CMK (cell line): ENCODE measurements at places on chromosomes 3 and 15.
A peak's percentile ranks its signal among the peaks of the same experiment; 100 is the strongest.

DNA sequence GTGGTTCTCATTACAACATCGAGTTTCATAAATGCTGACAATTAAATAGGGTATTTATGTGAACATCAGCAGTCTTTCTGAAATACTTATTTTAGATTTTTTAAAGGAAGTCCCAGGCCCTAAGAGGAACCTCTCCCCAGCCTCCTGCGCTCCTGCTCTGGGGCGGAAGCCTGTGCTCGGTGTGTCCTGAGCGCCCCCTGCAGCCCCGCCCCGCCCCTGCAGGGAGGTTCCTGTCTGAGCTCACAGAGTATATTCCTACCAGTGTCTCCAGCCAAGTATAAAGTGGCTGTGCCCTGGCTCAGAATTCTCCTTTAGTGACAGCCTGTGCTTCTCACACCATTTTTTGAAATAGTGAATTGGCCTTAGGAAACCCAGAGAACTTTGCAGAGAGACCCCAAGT lies 567.9 kb downstream of the GOLGA6L6 start:
- DNase-seq: no peak

- no peak for DNase-seq
Observed at GRCh38 chr15:89665449-89666181, 10.3 kb upstream of the KIF7 start.

GRCh38 chr15:41971089-41971894 lies 1.1 kb downstream of the EHD4 start:
- DNase-seq: no peak

DNA sequence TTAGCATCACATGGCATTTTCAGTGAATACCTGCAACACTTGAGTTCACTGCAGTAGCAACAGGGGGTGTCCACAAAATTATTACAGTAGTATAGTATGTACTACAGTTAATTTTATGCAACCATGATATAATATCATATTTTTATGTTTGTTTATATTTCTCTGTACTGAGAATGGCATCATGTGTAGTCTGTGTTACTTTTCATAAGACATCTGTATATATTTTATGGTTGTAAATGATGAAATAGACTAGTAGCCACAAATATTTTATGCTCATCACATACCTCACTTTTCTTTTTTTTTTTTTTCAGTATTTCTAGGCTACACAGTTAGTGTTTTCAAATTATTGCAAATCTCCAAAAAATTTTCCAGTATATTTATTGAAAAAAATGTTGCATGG lies 22.4 kb downstream of the PHLDB2 start:
- DNase-seq: no peak

DNA sequence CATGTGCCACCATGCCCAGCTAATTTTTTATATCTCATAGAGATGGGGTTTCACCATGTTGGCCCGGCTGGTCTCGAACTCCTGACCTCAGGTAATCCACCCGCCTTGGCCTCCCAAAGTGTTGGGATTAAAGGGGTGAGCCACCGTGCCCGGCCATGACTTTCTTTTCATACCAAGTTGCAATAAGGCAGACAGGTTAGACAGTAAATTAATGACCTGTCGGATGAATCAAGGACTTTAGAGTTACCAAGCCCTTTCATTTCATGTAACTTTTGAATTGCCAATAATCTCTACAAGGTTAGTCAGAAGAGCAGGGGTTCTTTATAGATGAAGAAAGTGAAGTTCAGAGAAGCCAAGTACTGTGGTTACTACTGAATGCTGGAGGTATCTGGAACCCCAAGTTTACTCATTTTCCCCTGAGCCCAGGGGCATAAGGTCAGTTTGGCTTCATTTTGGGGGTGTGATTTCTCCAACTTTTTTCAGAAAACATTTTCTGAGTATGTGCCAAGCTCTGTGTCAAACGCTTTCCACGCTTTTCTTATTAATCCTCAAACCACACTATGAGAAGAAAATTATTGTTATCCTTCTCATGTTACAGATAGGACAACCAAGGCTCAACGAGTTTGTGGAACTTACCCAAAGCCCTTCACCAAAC lies 11.9 kb downstream of the PRICKLE2 start:
- no peak for DNase-seq

DNA sequence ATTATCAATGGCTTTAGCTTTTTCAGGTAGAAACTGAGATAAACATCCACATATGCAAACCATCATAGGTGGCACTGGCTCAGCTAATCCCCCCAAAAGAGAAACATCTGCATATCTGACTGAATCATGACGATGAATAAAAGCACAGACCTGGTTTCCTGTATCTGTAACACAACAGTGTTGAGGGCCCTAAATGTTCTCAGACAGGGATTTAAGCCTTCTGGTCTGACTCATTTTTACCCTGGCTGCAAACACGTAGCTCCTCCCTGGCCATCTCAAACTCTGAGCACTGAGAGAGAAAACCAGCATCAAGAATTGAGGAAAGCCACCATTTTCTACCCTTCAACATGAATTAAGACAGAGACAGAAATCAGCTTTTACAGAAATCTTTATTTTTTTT lies 35.2 kb downstream of the GLB1 start:
- DNase-seq: no peak

DNA sequence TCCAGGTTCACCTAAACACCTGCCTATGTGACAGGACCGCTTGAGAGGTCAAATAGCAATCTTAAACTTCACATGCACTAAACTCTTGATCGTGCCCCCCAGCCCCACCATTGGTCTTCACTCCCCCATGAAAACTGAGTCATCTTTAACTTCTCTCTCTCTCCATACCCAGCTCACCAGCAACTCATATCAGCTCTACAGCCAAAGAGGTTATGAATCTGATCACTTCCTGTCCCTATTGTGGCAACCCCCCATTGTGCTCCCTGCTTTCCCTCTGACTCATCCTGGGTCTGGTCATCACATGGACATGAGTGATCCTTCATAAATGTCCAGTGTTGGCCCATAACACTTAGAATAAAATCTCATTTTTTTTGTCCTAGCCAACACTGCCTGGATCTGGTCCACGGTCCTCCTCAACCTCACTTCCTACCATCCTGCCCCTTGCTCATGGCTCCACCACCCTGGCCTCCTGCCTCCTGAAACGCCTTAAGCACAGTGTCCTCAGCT lies 103.4 kb upstream of the HACD2 start:
- no peak for DNase-seq

GRCh38 chr3:68771681-68772080 lies 160.7 kb downstream of the TAFA4 start:
- DNase-seq: no peak

- DNase-seq: peak; percentile 15
Observed at GRCh38 chr15:26260517-26261133, 397.5 kb upstream of the ATP10A start.

- DNase-seq: no peak
Observed at GRCh38 chr15:52005748-52006701, 13.0 kb upstream of the MAPK6 start.

- DNase-seq: no peak
Observed at GRCh38 chr3:172289583-172289982, 158.7 kb downstream of the GHSR start.
